Left renal pelvis (tissue), 4 donors: ENCODE measurements at places on chromosomes 11 and 22.

- no peak for DNase-seq
Observed at GRCh38 chr11:133467686-133468085, 64.6 kb downstream of the OPCML start.

DNA sequence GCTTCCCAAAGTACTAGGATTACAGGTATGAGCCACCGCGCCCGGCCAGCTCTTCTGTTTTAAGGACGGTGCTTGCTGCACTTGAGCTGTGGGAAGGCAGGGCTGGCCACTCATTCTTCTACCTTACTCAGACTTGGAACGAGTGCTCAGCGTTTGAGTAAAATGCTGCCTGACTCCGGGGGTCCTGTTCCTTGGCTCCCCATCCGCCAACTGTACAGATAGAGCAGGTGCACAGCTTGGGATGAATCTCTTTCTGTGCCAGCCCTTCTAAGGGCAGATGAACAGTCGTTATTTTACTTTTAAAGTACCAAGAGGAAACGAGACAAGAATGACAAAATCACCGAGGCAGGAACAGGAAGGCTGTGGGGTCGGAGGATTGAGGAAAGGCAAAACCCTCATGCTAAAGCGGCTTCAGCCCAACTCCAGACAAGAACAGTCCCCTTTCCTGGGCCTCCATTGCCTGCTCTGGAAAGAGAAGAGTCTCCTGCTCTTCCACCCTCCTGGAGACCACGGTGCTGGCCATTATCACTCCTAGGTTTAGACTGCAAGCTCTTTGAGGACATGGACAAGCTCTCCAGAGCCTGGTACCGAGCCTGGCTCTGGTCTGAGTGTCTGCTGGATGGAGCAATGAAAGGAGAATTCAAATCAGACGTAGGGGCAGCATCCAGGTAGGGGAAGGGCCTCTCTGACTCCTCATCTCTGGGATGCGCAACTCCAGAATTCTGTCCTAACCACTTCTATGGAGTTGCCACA lies 1.1 kb upstream of the SUN2 start:
- DNase-seq = no peak

- DNase-seq = no peak
Observed at GRCh38 chr11:63547061-63547460, 10.5 kb downstream of the PLAAT4 start.

- no peak for DNase-seq
Observed at GRCh38 chr11:13247606-13248296, 29.8 kb upstream of the BMAL1 start.

- no peak for DNase-seq
Observed at GRCh38 chr11:10268746-10269488, 25.1 kb downstream of the SBF2 start.

DNA sequence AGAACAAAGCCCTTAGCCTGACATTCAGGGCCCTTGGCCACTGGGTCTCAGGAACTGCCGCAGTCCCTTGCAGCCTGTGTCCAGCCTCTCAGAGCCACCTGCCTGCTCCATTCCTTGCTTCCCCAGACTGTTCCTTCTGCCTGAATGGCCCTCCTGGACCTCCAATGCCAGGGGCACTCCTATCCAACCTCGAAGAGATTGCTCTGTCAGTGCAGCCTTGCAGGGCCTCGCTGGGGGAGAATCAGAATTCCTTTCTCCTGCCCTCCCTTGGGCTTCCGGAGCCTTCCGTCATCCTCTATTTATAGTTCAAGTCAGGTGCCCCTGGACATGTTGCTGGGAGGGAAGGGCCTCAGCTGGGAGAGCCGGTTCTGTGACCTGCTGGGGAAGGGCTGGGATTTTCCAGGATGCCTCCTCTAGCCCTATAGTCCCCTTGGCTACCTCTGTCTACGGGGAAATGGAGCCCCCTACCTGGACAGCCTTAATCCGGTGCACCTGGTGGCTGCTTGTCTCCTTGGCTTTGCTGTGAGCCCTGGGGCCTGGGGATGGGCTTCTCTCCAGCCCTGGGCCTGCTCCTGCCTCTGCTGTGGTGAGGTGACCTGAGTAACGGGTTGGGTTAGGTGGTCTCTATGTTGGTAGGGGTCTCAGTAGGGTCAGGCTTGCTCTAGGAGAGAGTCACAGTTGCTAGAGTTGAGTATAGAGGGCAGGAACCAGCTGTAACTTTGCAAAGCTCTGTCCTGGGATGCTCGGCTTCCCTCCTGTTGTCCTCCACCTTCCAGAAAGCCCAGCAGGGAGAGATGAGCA lies 45.9 kb upstream of the SYT7 start:
- DNase-seq = peak; percentile 77
